ENCODE measurements at places on chromosomes 1 and 21.

- DNase-seq: no peak
Measured at GRCh38 chr1:83961571-83962295, 37.2 kb downstream of the TTLL7 start.

DNA sequence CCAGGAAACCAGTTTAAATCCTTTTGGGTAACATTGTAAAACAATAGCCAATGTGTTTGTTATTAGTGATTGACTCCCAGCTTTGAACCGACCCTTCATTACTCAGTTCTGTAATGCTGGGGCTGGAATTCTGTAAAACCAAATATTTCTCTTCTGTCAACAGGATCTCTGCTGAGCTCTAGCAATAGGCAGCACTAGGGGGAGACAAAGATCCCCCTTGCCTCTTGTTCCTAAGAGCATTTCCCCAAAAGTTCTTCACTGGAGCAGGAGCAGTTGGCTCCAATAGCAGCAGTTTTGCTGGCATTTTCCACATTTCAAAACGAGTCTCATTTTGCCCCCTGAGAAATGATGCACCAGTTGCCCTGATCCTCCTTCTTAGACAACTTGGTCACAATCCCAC is 1671.1 kb downstream of the MRPL39 start:
- DNase-seq: no peak

DNA sequence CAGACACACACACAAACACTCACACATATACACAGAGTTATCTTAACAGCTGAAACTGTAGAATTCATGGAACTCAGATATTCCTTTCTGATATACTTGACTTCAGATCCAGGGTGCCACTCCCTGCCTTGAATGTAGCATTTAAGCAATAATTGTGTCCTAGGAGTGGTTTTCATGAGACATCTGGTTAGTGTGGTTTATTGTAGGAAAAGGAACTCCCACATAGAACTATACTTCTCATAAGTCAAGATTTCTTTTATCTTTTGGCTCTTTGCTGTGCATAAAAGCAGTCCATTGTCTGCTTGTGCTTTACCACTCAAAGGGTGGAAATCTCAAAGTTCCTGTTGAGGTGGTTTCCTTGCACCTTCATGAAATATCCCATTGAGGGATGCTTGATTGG is 272.6 kb upstream of the SGIP1 start:
- no peak for DNase-seq

- no peak for DNase-seq
Measured at GRCh38 chr1:117812869-117813511, 116.4 kb downstream of the GDAP2 start.

DNA sequence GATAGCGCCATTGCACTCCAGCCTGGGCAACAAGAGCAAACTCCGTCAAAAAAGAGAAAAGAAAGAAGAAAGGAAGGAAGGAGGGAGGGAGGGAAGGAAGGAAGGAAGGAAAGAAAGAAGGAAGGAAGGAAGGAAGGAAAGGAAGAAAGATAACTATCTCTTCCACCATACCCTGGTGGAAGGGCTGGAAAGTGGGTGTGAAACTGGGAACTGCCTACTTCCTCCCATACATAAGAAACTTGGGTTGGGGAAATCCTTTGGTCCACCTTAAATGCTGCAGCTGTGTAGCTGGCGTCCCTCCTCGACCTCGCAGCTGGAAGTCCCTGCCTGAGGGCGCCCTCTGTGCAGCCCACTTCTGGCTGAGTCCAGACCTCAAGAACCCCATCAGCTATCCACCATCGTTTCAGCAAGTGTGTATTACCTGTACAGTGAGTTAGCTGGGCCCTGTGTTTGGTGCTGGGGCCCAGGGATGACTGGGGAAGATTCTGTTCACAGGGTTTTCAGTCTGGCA is 4.6 kb upstream of the FAM167B start:
- no peak for DNase-seq

- DNase-seq: no peak
Measured at GRCh38 chr1:96804648-96805047, 83.1 kb downstream of the PTBP2 start.

DNA sequence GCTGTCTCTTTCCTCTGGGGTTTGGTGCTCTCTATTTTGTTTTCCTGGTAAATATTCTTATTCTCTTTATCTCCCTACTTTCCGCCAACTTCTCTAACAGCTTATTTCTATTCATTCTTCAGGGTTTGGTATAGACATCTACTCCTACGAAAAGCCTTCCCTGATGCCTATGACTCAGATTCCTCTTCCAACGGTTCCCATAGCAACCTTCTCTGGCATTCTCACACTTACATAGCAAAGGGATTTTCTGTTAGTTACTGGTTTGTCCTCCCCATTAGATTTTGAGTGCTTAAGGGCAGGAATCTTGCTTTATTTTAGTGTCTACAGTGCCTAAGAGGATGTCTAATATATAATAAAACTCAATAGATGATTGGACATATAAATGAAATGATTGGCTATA is 407.6 kb upstream of the DEPDC1 start:
- DNase-seq: no peak

Measured in NCI-H1105 (cell line).